HepG2 (cell line): ENCODE measurements at places on chromosomes 7 and 10. TPM values are rescaled to one million over a fixed set of nuclear protein-coding genes. Genes with fewer than 3 reads are reported as not detected.

Gene PRSS1
- total RNA-seq, result not detected in 2 replicates

Gene STEAP4
- total RNA-seq, result not detected in 2 replicates

Gene MRLN
- not detected in 2 replicates for total RNA-seq

Gene EPO
- total RNA-seq, result 9.9 and 10.3 TPM in 2 replicates

GRCh38 chr7:299169-299568 is 9.2 kb downstream of the FOXL3 start:
- peaks cover 34% of the 10 kb centered on the region; the same call in 2 of the 3 replicates for H3K27me3 ChIP-seq
- H3K4me1 ChIP-seq, result peaks cover 18% of the 10 kb centered on the region
- H3K36me3 ChIP-seq, result no peaks in the 10 kb centered on the region

DNA sequence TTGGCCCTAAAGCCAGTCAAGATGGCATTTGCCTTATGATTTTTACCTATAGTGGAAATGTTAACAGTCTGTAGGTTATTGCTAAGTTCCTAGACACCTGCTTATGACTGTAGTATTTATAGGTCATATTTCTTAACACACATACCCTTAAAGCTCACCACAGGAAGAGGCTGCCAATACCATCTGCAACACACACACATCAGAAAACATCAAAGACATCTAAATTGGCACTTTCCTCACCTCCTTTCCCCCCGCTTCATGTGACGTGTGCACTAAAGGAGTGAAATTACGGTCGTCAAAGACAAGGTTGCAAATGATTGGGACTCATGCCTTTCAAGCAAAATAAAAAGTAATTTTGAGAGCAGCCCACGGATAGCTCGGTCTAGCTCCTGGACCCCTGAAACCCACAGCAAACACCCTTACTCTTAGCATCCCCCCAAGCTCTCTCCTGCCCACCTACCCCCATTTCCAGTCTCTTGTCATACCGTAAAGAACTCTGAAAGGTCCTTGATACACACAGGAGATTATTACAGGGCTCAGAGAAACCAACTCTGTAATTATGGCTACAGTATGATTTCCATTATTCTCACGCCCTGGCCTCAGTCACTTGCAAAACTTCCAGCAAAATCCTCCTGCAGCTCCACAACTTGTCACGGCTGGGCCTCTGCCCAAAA is 90.5 kb downstream of the PLXNA4 start:
- H3K27me3 ChIP-seq, result no peaks in the 10 kb centered on the region; the same call in none of the 2 replicates
- no peak overlapping the region for H3K4me3 ChIP-seq
- no peaks in the 10 kb centered on the region for H3K4me1 ChIP-seq
- H3K27ac ChIP-seq, result no peak overlapping the region

- peaks cover 4% of the 10 kb centered on the region; the same call in 1 of the 2 replicates for H3K36me3 ChIP-seq
- DNase-seq, result peak; percentile 30
- H3K27me3 ChIP-seq, result no peaks in the 10 kb centered on the region; the same call in 2 of the 3 replicates
- peak overlapping the region; percentile 7 for H3K27ac ChIP-seq
- H3K4me3 ChIP-seq, result no peak overlapping the region
Observed at GRCh38 chr7:22859641-22860290, 37.1 kb upstream of the TOMM7 start.

DNA sequence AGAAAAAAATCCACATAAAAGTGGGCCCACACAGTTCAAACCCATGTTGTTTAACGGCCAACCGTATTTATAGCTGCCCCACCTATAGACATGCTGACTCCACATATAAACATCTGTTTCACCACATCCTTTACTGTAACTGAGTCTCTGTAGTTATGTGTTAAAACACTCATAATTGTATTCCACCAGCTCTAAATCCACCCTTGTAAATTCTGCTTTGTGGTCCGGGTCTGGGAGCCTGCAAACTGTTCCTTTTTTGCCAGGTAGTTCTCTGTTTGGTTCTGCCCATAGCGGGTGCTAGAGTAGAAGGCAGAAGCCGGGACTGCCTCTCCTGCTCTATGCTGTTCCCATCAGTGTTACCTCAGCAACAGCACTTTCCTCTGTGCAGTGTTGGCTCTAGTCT is 20.2 kb upstream of the FHIP2A start:
- DNase-seq, result no peak
- no peak overlapping the region for H3K27ac ChIP-seq
- no peaks in the 10 kb centered on the region for H3K36me3 ChIP-seq
- no peak overlapping the region for H3K4me3 ChIP-seq
- H3K27me3 ChIP-seq, result no peaks in the 10 kb centered on the region
- H3K4me1 ChIP-seq, result no peaks in the 10 kb centered on the region

- no peaks in the 10 kb centered on the region for H3K4me1 ChIP-seq
- no peaks in the 10 kb centered on the region for H3K36me3 ChIP-seq
- peaks cover 22% of the 10 kb centered on the region; the same call in 2 of the 3 replicates for H3K27me3 ChIP-seq
- H3K27ac ChIP-seq, result no peak overlapping the region
Observed at GRCh38 chr10:31745612-31746376, 182.8 kb downstream of the ARHGAP12 start.
